ENCODE measurements at places on chromosomes 3 and 15.

DNA sequence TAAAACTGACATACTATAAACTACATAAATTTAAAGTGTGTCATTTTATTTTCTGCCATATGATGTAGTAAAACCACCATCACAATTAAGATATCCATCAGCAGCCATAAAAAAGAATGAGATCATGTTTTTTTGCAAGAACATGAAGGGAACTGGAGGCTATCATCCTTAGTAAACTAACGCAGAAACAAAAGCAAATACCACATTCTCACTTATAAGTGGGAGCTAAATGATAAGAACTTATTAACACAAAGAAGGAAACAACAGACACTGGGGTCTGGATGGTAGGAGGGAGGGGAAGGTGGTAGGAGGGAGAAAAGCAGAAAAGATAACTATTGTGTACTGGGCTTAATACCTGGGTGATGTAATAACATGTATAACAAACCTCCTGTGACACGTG is 24.6 kb downstream of the CCDC14 start:
- H3K27ac ChIP-seq: no peak overlapping the region
- H3K4me3 ChIP-seq: no peak overlapping the region
- no peak for DNase-seq
- no peaks in the 10 kb centered on the region for H3K27me3 ChIP-seq
- H3K4me1 ChIP-seq: no peaks in the 10 kb centered on the region
- no peaks in the 10 kb centered on the region for H3K36me3 ChIP-seq

- no peaks in the 10 kb centered on the region for H3K27me3 ChIP-seq
- H3K4me3 ChIP-seq: no peak overlapping the region
- no peak overlapping the region for H3K27ac ChIP-seq
- DNase-seq: no peak
Measured at GRCh38 chr3:197216914-197217313, 81.5 kb downstream of the DLG1 start.

DNA sequence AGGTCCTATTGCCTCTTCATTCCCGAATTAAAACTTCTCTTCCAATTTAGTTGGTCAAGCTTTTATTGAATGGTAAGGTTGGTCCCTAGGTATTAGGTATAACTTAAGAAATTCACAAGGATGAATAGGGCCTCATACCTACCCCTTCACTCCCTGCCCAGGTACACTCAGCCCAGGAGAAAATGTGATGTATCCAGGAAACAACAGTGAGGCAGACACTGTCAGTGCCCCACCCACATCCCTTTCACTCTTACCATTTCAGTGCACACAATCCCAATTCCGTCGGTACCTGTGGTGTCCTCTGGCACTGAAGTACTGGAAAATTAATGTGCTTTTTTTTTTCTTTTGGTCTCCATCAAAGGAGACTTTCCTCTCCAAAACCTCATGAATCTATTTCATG is 10.5 kb upstream of the C3orf49 start:
- no peak for DNase-seq
- no peak overlapping the region for H3K4me3 ChIP-seq
- no peaks in the 10 kb centered on the region for H3K36me3 ChIP-seq
- H3K4me1 ChIP-seq: no peaks in the 10 kb centered on the region
- H3K27me3 ChIP-seq: no peaks in the 10 kb centered on the region

- no peaks in the 10 kb centered on the region for H3K36me3 ChIP-seq
- no peak overlapping the region for H3K4me3 ChIP-seq
- no peak for DNase-seq
- no peak overlapping the region for H3K27ac ChIP-seq
- H3K27me3 ChIP-seq: no peaks in the 10 kb centered on the region
Measured at GRCh38 chr3:115281697-115282675, 134.9 kb upstream of the ZBTB20 start.

GRCh38 chr3:173395073-173395411 is 2.5 kb upstream of the NLGN1 start:
- H3K27ac ChIP-seq: peak overlapping the region; percentile 74
- H3K4me1 ChIP-seq: peaks cover 11% of the 10 kb centered on the region
- peaks cover 5% of the 10 kb centered on the region for H3K27me3 ChIP-seq
- H3K4me3 ChIP-seq: peak overlapping the region; percentile 71
